ENCODE measurements at places on chromosomes 2 and 18.
A peak's percentile ranks its signal among the peaks of the same experiment; 100 is the strongest.

DNA sequence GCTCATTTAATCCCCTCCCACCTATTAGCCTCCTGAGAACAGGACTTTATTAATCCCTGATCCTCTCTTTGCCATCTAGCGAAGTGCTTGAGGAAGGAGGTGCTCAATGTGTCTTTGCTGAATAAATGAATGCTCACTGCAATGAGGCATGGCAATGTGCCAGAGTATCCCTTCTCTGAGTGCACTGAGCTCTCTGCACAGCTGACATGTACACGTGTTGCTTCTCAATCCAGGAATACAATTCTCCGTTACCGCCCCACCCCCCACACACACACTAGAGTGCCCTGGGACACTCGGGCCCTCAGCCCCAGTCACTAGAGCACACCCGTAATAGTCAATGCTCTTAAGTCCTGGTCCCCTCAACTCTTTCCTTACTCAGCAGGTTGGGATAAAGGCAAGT, 41.4 kb downstream of the FAM178B start:
- DNase-seq: peak; percentile 65

GRCh38 chr2:212914392-212914791, 237.0 kb downstream of the IKZF2 start:
- DNase-seq: no peak

DNA sequence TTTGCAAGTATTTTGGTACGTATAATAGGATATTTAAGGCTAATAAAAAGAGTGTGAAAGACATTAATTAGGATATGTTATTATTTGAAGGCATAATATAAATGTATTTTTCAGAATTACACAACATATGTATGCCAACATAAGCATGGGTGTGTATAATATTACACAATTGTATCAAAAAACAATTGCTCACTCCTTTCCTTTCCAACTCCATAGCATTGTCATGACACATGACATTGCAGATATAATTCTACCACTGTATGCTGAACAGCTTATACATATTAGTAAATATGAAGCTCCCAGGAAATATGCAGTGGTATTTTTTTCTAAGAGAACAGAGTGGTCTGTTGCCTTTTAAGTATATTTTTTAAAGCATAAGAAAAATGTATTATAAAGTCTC, 593.1 kb downstream of the TMX3 start:
- no peak for DNase-seq

GRCh38 chr2:201064797-201065329, 6.6 kb downstream of the HYCC2 start:
- DNase-seq: no peak

GRCh38 chr2:10041711-10042110, 1.6 kb upstream of the KLF11 start:
- DNase-seq: no peak

- no peak for DNase-seq
Observed at GRCh38 chr2:2586068-2586776, 255.1 kb upstream of the MYT1L start.

DNA sequence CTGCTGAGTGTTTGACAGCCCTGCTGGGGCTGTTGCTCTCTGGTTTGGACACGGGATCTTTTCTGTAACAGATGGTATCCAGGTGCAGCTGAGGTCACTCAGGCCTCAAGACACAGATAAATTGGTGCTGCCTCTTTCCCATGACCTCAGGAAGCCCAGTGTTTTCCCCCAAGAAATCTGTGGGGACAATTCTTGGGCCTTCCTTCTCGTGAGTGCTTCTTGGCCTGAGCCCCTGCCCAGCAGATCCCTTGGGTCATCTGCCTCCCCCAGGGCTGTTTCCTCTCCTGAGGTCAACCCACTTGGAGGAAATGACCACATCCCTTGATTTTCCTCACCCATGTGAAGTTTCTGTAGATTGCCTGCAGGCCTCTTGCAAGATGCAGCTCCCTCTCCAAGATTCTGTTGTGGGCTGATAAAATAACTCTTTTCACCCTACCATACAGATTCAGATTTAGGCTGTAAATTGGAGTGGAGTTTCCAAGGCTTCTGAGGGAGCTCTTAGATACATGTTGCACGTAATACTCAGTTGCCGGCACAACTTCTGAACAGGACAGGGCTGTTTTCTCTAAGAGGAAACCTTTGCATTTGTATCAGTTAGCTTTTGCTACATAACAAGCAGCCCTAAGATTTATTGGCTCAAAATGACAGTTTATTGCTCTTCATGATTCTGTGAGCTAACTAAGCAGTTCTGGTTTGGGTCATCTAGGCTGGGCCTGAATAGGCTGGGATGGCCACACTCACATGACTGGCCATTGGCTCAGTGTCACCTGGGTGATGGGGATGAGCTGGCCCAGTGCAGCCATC, 13.1 kb downstream of the ZAP70 start:
- DNase-seq: peak; percentile 84

DNA sequence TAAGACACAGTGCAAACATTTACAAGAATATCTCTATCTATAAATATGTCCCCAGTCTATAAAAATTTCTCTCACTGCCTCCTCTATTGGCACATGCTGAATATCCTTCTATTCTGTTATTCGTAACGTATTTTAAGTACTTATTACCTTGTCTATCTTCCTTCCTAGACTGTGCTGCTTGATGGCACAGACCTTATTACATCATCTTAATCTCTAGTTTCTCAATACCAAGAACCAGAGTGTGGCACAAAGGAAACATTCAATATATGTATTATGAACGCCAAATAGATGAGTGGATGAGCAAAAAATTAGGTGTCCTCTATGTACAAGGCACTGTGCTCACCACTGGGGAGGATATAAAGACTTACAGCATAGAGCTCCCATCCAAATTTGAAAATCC, 282.8 kb downstream of the NBAS start:
- no peak for DNase-seq

DNA sequence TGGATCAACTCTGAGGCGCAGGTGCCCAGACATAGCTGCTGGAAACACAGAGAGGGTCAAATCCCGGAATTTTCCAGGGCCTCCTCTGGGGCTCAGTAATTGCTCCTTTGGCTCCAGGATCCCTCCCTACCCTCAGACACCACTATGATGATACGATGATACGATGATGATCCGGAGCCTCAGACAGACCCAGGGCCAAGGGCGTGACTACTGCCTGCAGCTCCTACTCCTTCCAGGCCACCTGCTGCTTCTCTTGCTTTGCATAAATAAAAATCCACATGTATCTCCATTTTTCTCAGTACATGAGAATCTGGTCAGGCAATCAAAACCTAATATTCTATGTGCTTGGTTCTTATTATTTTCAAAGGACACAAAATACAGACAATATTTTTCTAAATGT, 33.7 kb downstream of the MRPL35 start:
- no peak for DNase-seq

DNA sequence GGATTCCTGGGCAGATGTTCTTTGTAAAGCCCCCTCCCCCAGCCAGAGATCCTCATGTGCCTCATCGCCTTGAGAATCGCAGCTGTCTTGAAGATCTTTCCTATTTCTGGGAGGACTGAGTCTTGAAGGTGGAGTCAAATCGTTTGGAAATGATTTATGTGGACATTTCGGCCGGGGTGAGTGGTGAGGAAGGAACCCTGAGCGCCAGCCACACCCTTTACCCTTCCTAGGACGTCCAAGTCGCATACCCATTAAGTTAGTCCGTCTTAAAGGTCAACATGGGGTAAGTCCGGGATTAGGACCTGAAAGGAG, 84.9 kb upstream of the ZCCHC2 start:
- DNase-seq: peak; percentile 64

GRCh38 chr2:222477962-222478608, 53.7 kb downstream of the SGPP2 start:
- no peak for DNase-seq

DNA sequence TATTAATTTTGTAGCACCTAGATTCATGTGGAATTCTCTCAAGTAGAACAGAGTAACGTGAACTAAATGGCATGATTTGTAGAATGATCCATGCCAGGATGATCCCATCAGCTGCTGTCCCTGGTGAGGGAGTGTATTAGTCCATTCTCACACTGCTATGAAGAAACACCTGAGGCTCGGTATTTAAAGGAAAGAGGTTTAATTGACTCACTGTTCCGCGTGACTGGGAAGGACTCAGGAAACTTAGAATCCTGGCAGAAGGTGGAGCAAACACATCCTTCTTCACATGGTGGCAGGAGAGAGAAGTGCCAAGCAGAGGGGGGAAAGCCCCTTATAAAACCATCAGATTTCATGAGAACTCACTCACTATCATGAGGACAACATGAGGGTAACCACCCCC, 312.6 kb downstream of the PTPRM start:
- no peak for DNase-seq

DNA sequence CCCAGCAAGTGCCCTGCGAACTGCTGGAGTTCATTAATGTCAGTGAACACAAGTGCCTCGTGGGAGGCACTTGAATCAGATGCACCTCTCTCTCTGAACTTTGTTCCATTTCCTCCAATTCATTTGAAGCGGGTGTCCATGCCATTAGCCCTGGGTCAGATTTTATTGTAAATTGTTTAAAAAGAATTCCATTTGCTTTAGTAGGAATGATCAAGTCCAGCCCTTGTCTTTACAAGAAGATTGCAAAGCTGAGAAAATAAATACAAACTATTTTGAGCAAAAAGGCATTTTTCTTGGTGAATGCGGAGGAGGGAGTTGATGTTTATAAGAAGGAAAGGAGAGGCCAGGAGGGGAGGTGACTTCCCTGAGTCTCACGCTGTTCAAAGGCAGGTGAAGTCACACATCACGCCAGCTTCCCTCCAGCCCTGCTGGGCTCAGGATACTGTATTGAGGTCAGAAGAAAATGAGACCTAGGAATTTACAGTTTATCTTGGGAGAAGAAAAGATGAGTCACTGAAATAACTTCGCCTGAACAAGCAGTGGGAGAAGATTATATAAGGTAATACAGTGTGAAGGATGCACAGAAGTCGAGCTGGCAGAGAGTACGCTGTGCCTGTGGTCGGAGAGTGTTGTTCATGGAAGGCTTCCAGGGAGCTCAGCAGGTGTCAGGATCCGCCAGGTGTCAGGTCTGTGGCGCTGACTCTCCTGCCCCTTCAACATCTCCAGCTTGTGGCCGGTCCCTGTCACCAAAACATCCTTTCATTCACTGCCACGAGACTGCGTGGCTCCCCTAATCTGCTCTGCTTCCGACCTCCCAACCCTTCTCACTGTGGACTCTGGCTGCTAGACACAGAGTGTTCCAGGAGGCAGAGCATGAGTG, 36.5 kb downstream of the EFR3B start:
- DNase-seq: peak; percentile 18

GRCh38 chr18:2035056-2035455, 536.2 kb downstream of the METTL4 start:
- DNase-seq: no peak

DNA sequence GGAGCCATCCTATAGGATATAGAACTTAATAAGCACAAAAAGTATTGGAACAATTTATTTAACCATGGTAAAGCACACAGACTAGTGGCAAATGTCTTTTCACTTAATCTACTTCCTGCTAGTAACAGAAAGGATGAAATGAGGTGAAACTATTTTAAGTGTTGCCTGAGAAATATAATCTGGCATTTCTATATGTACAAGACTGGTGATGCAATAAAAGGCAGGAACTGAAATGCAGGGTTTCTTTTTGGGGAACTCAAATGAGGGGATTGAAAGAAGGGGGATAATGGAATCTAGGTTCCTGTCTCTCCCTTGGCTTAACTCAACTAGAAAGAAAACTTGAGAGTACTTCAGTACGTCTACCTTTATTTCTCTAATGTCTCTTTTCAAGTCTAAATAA, 122.3 kb downstream of the MEMO1 start:
- DNase-seq: peak; percentile 11

DNA sequence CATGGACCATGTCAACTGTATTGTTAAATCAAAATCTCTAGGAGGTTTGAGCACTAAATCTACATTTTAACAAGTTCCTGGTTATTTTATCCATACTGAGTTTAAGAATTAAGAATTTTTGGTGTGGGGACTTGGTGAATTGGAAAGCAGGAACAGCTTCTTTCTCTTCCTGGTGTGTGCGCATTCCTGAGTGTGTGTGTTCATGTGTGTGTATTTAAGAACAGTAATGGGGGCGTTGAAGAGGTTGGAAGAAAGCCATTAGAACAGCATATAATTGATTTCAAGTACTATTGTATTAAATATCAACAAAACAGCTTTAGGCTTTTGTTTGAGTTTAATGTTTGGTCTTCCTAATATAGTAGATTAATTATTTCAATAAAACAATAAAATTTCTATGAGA, 801.3 kb upstream of the ID2 start:
- no peak for DNase-seq

DNA sequence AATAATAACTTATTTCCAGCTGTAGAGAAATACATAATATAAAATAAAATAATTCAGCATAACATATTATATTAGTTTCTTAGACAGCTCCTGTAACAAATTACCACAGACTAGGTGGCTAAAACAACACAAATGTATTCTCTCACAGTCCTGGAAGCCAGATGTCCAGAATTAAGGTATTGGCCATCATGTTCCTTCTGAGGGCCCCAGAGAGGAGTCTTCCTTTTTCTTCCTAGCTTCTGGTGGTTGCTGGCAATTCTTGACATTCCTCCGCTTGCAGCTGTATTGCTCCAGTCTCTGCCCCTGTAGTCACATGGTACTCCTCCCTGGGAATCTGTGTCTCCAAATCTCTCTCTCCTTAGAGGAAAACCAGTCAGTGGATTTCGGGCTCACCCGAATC, 146.8 kb downstream of the RBM43 start:
- peak; percentile 79 for DNase-seq

- DNase-seq: no peak
Observed at GRCh38 chr2:219286436-219287115, 7.4 kb downstream of the DNAJB2 start.

DNA sequence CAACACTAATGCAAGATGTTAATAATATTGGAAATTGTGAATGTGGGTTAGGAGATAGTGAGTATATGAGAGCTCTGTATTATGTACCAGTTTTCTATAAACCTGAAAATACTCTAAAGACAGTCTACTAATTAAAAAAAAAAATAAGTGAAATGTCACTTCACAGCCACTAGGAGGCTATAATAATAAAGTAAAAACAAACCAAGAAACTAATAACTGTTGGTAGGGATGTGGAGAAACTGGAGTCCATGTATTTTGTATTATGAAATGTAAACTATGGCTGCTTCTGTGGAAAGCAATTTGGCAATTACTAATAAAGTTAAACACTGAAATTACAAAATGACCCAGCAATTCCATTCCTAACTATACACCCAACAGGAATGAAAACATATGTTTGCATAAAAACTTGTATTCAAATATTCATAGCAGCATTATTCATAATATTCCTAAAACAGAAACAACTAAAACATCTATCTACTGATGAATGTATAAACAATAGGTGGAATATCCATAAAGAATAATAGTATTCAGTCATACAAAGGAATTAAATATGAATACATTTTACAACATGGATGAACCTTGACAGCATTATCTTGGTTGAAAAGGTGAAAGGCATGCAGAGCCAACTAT, 36.2 kb downstream of the CCDC178 start:
- DNase-seq: no peak

DNA sequence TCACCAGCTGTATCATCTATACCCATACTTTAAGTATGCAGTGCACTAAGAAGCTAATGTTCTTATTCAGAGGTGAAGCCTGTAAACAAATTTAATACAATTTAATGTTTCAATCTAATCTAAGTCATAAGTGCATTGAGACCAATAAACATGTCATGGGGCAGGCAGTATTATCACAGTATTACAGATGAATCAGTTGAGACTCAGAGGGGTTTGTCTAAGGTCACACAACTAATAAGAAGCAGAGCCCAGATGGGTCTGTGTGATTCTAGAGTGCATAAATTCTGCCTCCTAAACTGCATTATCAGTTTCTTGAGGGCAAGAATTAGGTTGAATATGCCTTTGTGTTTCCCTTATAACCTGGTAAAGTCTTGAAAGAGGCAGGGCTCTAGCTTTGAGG, 140.9 kb upstream of the RNF152 start:
- no peak for DNase-seq

Measured in muscle of leg (tissue), 16 donors.